Cardiac muscle cell (in vitro differentiated cells and primary cell): ENCODE measurements at places on chromosomes 1 and 21. TPM values are rescaled to one million over a fixed set of nuclear protein-coding genes. Genes with fewer than 3 reads are reported as not detected.

GRCh38 chr1:35398739-35399138, 130.2 kb downstream of the ZMYM4 start:
- DNase-seq, result no peak

Gene HSD3B2
- total RNA-seq, result 0.07 and 0.42 TPM in 2 replicates

- no peak for DNase-seq
These were observed 6.3 kb upstream of the ARID1A start for GRCh38 chr1:26689504-26689903.

Gene LCE1C
- total RNA-seq, result not detected in 2 replicates

Gene RBBP4
- 275 and 279 TPM in 2 replicates for total RNA-seq

- DNase-seq, result peak; percentile 11
These were observed 162.4 kb upstream of the POU3F1 start for GRCh38 chr1:38208716-38209632.

DNA sequence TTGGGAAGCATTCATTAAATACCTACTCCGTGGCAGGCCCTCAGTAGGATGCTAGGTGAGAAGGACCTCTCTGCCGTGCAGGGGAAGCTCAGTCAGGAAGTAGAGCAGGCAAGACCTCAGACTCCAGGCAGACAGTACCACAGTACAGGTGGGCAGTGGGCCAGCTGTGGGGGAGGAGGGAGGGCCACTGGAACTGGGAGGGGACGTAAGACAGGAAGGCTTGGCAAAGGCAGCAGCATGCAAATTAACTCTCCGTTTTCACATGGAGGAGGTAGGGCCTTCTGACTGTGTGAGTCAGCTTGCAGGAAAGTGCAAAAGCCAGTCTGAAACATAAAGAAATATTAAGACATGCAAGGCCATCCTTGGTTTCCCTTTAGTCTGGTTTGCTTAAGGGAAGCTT, 157.7 kb downstream of the TRIM33 start:
- DNase-seq, result peak; percentile 59

GRCh38 chr1:17365293-17365692, 6.7 kb upstream of the PADI6 start:
- no peak for DNase-seq

DNA sequence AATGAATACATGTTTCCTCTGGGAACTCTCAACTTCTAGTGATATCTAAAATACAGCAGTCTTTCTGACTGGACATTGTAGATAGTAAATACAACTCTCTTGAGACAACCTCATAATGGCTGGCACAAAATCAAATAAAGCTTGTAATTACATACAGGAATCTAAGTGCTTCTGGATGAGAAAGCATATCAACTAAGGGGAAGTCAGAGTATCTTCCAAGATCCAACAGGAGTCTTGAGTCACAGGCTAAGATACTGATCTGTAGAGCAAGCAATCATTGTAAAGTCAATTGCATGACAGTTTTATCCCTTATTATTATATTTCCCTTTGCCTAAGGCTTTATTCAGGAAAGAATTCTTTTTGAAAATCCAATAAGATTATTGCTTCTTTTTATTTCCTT, 249.9 kb downstream of the LRRIQ3 start:
- no peak for DNase-seq

GRCh38 chr21:31710586-31710985, 21.3 kb downstream of the SCAF4 start:
- peak; percentile 50 for DNase-seq

GRCh38 chr21:17987382-17988101, 168.4 kb upstream of the C21orf91 start:
- no peak for DNase-seq

Gene CALML6
- 0.63 TPM in 1 of 2 replicates, not detected in the other for total RNA-seq
